Stimulated activated CD8-positive, alpha-beta memory T cell treated with anti-CD3 and anti-CD28 coated beads, Interleukin-7, amount 100 ng/mL, for 24 hours (primary cell): ENCODE measurements at places on chromosomes 11 and 22.
A peak's percentile ranks its signal among the peaks of the same experiment; 100 is the strongest.

DNA sequence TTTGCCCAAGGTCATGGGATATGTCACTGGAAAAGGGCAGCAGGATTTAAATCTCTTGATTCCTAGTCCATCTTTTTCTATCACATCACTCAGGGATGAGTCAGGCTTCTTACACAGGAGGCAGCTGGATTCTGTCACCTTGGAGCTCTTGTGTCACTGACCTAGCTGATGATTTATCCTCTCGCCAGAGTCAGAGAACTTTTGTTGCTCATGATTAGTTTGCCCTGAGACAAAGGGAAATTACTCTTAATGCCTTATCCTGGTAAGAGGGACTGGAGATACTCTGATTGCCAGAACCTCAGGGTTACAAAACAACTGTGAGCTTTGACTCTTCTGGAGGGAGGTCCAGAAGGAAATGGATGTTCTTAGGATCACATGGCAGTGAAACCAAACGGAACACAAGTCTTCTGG lies 10.1 kb downstream of the COA4 start:
- no peak for DNase-seq

GRCh38 chr22:37155971-37156370 lies 6.3 kb upstream of the IL2RB start:
- no peak for DNase-seq

GRCh38 chr11:45282081-45282480 lies 4.1 kb downstream of the SYT13 start:
- DNase-seq = no peak

GRCh38 chr11:29129844-29130243 lies 887.0 kb downstream of the KCNA4 start:
- DNase-seq = no peak

DNA sequence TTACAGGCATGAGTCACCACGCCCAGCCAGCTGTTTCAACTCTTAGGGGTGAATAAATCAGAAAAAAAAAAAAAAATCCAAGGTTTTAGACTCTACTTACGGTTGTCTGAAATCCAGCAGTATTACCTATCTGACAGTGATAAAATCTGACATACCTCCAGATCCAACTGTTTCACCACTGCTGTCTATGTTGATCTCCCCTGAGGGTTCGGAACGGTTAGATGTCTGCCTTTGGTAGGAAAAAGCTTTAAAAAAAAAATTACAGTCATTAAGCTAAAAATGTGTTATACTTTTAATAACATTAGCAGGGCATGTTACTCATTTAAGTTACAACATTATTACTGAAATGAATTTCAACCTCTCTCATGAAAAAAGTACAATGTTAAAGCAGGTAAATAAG lies 21.1 kb downstream of the NCAPD3 start:
- no peak for DNase-seq

DNA sequence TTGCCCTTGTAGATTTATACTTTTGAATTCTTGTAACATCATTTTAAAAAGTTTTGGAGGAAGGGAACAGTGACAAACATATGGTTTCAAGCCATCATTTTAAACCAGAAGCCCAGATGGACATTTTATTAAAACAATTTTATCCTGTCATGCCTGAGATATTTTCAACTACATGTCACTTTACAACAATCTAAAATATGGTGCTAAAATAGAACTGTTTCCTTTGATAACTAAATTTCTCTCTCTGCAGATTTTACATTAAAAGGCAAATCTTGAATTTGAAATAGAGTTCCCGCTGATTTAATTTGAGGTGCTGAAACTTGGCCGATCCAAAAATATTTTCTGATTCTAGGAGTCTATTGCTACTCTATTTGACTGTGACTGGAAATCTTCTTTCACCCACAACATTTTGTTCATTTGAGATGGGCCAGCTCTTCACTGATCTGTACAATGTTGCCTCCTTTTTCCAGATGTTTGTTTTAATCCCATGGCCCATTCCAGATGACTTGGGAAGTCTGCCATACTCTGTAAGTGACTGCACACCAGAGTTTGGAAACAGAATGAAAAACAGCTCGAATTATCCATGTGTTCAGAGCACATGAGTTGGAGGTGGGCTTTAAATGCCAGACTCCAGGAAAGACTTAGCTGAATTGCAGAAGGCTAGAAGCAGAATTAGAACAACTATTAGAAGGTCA lies 402.5 kb downstream of the TMEM135 start:
- DNase-seq = no peak

GRCh38 chr11:118051611-118052461 lies 25.0 kb upstream of the TMPRSS4 start:
- DNase-seq = peak; percentile 10

GRCh38 chr11:125585487-125585886 lies 7.2 kb upstream of the STT3A start:
- no peak for DNase-seq

DNA sequence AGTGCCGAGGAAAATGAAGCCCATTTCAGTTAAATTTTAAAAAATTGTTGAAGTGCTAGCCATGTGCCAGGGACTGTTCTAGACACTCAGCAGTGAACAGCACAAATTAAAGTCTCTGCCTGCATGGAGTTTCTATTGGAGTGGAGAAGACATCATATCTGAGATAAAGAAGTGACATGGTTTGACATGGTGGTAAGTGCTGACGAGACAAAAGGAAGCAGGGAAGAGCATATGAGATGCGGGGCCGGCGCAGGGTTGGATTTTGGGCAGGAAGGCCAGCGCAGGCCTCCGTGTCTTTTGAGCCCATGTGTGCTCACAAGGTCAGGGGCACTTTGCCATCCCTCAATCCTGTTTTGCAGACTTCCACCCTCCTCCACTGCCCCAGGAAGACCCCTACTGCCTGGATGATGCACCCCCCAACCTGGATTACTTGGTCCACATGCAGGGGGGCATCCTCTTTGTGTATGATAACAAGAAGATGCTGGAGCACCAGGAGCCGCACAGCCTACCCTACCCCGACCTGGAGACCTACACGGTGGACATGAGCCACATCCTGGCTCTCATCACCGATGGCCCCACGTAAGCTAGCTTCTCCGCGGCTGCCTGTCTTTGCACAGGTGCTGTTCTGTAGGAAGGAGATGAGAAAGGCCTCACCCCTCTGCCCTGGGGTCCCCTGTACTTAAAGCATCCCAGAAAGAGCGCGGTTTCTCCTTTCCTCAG lies 29.6 kb downstream of the AMPD3 start:
- no peak for DNase-seq

DNA sequence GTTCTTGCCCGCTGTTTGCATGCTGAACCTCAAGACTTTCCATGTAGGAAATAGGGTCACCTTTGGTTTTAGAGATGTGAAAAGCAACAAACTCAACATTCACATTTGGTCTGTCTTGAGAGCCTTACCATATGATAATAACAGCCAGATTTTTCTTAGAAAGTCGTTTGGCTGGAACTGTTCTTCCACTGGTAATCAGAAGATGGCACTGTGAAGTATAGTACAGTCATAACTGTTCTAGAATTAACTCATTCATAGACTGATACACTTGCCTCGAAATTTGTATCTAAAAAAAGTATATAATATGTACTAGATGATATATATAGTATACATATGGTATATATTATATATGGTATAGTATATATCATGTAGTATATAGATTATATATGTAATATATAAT lies 12.3 kb downstream of the LUZP2 start:
- no peak for DNase-seq
